ENCODE measurements at places on chromosomes 3 and 15. TPM values are rescaled to one million over a fixed set of nuclear protein-coding genes. Genes with fewer than 3 reads are reported as not detected.

DNA sequence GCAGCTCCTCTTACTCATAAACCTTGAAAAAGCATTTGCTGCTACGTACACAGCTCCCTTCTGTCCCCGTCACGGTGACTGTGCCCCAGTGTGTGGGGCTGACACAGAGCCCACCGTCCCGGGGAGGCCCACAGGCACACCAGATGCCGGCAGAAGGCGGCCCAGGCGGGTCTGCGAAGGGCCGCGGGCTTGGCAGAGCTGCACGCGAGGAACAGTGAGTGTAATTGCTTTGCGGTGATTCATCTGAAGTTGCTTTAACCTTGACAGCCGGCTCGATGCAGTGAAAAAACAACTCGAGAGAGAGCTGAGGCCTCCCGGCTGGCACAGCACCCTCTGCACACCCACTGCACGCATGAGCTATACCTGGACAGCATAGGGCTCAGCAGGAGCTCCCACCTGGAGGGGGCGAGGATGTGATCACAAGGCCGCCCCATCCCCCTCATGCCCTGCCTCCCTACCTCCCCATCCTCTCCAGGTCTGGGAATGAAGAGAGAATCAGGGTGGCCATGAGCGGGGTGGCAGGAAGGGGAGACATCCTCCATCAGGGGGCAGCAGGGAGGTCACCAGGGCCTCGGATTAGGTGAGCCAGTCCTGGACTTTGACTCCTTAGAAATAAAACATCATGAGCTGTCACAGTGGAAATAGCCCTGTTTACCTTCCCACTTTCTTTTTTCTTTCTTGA lies 172.7 kb downstream of the MEGF11 start:
- DNase-seq: no peak

DNA sequence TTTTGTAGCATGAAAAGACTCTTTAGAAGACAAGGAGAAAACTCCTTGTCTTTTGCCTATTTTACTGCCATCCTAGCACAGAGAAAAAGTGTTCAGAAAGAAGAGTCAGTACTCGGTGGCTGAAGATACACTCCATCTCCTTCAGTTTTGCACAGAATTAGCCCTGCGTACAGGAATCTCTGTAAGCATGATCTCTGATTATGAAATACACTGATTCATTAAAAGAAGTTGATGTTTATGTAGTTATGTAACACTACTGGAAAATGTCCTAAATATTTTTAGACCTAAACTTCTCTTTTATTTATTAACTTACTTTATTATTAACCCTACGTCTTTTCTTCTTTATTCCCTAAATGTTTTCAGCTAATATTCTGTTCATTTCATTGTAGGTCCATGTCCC lies 138.4 kb downstream of the LEKR1 start:
- no peak for DNase-seq

DNA sequence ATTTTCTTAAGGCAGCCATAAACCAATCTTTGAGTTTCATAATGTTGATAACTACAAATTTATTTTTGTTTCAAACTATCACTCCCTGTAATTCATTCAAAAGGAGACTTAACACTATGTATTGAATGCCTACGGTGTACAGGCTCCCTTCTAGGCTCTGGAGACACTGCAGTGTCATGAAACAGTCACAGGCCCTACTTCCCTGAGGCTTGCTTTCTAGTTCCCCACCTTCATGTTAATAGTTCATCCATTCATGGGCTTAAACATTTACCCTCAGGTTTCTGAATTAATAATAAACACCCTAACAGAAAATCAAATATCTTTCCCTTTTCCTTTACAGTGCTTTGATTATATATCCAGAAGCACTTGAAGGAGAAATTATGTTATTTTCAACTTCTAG lies 168.7 kb downstream of the CHL1 start:
- DNase-seq: no peak

GRCh38 chr3:120062474-120062873 lies 31.8 kb downstream of the GSK3B start:
- no peak for DNase-seq

The WDR93 gene
- polyA plus RNA-seq: not detected

The OR5K2 gene
- not detected for polyA plus RNA-seq

The UPK1B gene
- not detected for polyA plus RNA-seq

The CATSPER2 gene
- polyA plus RNA-seq: 1.5 TPM

The VILL gene
- polyA plus RNA-seq: 15.5 TPM

All from CD4-positive, CD25-positive, alpha-beta regulatory T cell (primary cell).